Mesenteric fat pad (tissue), 1 donor: ENCODE measurements at places on chromosomes 16 and 17.

GRCh38 chr16:10562361-10562899, 18.0 kb downstream of the EMP2 start:
- DNase-seq = no peak

DNA sequence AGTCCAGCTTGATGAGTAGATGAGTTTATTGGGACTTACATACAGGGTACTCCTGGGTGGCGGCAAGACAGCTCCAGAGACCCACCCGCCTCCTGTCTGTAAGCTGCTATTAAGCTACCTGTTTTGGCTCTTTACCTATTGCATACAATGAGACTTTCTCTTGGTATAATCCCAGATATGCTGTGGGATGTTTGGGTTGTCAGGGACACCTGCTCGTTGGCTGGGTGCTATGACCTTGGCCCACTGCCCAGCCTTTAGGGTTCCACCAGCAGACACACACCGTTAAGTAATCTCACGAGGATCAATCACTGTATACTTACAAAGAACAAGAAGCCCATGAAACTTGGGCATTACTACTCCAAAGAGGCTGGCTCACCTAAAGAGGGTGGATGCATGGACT, 116.4 kb downstream of the NPIPB5 start:
- no peak for DNase-seq

GRCh38 chr17:81405411-81405872, 10.2 kb downstream of the BAHCC1 start:
- no peak for DNase-seq

GRCh38 chr17:7374353-7374752, 6.5 kb upstream of the TNK1 start:
- no peak for DNase-seq

DNA sequence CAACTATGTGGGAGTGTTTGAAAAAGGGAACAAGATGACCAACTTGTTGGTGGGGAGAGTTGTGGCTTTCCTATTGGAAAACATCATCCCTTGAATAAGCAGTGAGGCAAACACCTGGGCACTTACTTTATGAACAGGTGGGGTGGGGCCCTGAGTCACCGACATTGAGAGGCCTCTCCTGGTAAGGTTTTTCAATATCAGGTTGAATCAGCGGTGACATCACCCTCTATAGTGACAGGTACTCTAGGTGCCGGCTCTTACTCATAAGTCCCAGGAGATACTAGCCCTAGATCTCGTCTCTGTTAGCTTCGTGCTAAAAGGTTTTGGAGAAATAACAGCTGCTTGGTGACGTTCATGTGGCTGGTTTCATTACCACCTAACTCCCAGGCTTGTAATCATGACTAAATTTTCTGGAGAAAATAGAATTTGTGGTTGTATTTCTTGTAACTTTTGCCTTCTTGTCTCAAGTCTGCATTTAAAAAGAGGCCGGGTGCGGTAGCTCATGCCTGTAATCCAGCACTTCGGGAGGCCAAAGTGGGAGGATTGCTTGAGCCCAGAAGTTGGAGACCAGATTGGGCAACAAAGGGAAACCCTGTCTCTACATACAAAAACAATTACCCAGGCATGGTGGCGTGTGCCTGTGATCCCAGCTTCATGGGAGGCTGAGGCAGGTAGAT, 19.3 kb downstream of the CDH1 start:
- DNase-seq = no peak

- DNase-seq = no peak
Observed at GRCh38 chr17:66661411-66662256, 173.3 kb upstream of the CACNG5 start.

DNA sequence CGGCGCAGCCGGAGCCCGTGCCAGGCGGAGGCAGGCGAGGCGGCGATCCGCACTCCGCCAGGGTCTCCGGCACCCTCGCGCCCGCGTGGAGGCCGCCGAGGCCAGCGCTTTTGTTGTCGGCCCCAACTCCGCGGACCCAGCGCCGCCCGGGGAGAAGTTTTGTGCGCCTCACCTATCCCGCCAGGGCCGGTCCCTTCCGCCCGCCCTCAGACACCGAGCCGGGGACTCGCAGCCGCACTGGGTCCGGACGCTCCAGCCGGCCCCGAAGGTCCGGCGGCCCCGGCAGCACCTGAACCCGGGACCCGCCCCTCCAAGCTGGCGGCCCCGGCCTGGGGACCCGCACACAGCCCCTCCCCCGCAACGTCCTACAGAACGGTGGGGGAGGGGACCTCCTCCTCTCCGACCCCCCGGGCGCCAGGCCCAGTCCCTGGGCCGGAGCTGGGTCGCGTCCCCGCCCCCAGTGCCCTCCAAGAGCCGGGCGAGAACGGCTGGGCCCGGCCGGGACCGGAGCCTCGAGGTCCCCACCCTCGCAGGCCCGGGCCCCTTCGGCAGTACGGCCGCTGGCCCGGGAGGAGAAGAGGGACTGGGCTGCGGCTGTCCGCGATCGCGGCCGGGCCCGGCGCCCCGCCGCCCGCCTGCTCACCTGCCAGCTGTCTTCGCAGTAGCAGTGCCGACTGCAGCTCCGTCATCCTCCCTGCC, 698 bp downstream of the UBE2G1 start:
- DNase-seq = peak; percentile 91

GRCh38 chr16:31223044-31223443, 6.1 kb upstream of the PYDC1 start:
- DNase-seq = no peak

DNA sequence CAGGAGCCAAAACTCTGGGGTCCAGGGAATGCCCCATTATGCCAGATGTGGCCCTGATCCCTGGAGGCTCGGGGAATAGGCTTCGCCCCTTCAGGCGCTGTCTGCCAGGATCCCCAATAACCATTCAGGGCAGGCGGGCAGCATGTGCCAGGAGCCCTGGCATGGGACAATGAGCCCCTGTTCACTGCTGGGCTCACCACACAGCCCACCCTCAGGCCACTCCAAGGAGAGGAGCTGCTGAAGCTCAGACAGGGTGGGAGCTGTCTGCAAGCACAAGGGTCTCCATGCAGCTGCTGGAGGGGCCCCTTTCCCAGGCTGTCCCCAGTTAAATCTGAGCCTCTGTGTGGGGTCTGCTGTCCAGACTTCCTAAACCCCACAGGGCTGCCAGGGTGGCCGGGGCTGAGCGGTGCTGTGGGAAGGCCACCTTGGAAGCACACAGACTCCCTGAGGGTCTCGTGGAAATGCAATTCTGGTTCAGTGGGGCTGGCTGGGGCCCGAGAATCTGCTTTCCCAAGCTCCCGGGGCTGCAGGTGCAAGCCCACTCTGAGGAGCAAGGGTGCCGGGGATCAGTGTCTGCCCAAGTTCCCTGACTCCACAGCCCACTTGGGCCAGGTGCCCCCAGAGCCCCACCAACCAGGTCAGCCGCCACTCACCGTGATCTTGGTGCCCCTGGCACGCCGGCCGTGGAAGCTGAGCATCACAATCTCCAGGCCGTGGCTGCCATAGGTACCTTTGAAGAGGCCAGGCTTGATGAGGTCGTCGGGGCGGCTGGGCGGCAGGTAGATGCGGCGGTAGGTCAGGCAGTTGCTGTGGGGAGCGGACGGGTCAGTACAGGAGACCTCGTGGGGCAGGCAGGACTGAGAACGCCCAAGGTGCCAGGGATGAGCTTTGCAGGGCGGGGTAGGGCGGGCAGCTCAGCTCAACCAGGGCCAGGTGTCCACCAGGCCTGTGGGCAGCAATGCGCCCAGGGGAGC, 17.7 kb upstream of the C16orf95 start:
- no peak for DNase-seq

- no peak for DNase-seq
Observed at GRCh38 chr16:24138024-24138423, 118.1 kb upstream of the CACNG3 start.

DNA sequence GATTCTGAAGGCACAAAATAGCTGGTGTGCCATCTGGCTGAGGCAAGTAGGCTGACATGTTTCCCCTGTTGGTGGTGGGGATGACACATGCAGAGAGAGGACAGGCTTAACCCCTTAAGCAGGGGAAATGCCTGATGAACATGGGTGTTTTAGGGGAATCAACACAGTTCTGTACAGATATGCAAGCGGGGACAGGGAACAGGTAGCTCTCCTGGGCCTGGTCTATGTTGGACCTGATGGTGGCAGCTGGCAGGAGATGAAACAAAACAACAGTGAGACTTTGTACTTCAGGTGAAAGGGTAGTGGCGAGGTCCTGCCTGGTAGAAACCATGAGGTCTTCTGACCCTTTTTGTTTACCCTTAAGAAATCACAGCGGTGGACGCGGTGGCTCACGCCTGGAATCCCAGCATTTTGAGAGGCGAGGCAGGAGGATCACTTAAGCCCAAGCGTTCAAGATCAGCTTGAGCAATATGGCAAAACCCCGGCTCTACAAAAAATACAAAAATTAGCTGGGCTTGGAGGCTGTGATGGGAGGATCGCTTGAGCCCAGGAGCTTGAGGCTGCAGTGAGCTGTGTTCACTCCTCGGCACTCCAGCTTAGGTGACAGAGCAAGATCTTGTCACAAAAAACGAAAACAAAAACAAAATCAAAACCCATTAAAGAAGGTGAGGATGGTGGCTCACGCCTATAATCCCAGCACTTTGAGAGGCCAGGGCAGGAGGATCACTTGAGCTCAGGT, 10.5 kb downstream of the OR1F1 start:
- no peak for DNase-seq

DNA sequence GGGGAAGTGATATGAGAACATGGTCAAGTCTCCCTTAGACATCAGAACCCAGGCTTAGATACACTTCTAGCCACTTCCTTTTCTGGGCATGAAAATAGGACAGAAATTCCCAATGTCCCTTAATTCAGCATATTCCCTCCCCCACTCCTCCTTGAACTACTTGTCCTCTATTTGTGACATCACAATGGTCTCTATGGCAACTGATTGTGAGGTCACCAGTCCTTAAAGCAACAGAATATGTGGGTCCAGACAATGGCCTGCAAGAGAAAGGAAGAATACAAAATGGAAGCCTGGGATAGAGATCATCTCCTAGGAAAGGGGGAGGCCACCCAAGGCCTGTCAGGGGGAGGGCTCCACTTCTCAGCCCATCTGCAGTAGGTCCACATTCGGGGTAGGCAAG, 6.7 kb upstream of the SEZ6 start:
- no peak for DNase-seq

- no peak for DNase-seq
Observed at GRCh38 chr17:10318535-10318934, 54.3 kb downstream of the MYH13 start.

- no peak for DNase-seq
Observed at GRCh38 chr17:74288785-74289184, 14.8 kb downstream of the DNAI2 start.

DNA sequence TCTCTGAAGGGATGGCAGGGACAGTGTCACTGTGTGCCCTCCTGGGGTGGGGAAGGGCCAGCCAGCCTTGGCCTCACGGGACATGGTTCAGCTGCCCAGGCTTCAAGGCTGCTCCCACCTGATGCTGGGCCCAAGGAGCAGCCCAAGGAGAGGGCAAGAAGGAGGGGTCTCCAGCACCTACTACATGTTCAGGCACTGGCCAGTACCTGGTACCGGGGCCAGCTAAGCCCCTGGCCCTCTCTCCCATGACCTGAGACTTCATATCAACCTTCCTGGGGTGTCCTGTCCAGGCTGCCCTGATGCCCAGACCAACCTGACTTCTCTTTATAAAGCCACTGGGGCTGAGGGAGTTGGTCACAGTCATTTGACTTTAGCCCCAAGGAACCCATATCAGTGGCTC, 1.3 kb downstream of the USH1G start:
- DNase-seq = no peak

DNA sequence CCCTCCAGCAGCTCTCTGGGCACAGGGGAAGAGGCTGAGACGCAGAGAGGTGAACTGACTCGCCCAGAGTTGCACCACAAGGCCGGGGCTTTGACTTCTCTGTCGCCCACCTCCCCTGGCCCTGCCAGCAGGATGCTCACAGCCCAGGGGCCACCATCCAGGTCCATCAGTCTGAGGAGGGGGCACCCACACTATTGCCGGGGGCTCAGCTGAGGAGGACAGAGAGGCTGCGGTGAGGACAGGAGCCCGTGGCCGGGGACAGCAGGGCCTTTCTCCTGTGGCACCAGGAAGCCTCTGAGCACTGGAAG, 32.6 kb downstream of the KDM8 start:
- no peak for DNase-seq

DNA sequence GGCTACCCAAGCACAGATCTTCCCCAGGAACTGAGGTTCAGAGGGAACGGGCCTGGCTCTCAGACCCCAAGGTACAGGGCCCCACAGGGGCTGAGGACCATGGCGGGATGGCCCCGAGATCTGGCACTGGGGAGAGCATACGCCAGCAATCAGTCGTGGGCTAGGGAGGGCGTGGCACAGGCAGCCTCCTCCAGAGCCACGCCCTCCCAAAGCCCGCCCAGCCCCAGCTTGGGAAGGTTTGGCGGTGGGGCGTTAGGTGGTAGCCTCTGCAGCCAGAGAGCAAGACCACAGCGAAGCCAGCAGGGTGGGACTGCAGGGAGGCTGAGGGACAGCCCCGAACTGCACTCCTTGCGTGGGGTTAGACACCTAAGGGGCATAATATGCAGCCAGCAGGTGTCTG, 11.6 kb downstream of the WNT9B start:
- DNase-seq = no peak

DNA sequence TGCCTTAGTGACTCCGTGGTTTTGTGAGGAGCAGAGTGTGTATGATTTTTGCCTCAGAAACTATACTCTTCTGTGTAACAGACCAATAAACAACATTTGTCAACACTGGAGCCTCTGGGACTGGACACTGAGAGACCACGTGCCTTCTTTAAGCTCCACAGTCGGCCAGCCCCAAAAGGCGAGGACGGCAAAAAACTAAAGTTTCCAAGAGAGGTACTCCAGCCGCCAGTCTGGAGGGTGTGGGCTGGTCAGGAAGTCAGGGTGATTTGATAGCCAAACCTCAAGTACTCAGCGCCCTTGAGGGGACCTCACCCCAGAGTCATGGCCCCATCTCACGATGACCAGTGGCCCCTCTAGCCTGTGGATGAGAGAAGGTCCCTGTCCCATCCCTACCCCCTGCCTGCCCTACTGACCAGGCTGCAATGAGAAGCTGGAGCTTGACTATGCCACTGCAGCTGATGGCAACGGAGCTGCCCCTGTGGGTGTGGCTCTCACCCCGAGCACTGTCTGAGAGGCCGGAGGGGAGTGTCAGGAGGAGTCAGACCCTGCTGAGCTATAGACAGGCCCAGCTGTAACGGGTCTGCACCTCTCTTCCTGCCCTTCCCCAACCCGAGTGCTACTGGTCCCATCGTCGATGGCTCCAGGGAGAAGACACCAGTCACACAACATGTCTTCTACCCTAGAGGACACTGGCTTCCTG, 19.8 kb downstream of the MNT start:
- no peak for DNase-seq

- DNase-seq = no peak
Observed at GRCh38 chr17:10210151-10210574, 11.8 kb upstream of the GAS7 start.

DNA sequence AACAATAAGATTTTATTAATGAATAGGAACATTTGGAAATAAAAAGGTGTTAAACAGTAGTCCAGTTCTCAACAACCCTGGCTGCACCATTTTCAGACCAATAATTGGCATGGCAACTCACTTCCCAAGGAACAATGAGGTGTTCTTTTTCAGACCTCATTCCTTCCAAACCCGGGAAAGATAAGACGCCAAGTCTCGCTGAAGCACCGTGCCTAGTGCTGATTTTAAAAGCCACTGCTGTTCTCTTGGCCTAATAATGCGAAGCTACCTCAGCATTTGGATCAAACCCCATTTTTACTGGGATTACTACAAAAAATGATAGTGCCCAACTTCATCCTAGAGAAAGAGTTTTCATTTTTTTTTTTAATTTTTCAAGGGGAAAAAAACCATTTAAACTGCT, 75.2 kb upstream of the NOL11 start:
- no peak for DNase-seq
